T-helper 17 cell (primary cell): ENCODE measurements at places on chromosomes 4 and X.

- no peak for DNase-seq
These were observed 309.9 kb downstream of the ARAP2 start for GRCh38 chr4:35934320-35934981.

DNA sequence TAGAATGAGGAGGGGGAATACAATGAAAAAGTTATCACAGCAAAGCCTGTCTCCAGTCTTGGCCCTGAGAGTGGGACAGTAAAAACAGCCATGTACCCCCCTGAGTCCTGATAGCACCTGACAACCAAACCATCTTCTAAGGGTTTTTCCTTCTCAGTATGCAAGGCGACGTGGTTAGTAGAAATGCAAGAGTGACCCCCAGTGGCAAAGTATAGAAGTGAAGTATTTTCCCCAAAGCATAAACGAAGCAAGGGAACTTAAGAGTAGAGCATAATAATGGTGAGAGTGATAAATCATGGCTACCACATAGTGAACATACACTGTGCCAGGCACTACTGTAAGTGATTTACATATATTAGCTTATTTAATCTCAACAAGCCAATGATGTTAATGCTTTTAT lies 52.8 kb downstream of the FAM47C start:
- DNase-seq = no peak

DNA sequence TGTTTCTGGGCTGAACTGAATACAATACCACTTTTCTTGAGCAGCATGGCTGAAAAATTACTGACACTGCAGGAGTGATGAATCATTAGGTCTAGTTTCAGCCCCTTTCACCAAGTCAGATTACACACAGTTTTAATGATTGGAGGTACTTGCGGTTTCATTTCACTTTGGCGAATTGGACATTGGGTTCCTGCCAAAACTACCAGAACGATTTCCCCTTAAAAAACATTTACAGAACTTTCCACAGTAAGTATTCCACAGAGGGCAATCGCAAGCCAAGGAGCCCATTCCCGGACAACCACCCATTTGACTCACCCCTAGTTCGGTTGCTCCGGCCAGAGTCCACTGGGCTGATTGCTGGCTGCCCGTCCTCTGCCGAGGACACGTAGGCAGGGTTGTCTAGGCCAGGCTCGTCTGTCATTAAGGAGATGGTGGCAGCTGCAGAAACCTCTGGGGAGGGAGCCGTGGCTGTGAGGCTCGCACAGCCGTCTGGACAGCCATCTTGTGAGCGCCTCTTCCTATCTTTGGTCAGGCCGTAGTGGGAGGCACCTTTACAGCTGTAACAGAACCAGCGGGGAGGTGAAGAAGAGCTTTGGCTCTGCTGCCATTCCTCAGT lies 83.5 kb downstream of the LNX1 start:
- no peak for DNase-seq

- DNase-seq = no peak
These were observed 57.2 kb downstream of the ABLIM2 start for GRCh38 chr4:8101213-8102075.

DNA sequence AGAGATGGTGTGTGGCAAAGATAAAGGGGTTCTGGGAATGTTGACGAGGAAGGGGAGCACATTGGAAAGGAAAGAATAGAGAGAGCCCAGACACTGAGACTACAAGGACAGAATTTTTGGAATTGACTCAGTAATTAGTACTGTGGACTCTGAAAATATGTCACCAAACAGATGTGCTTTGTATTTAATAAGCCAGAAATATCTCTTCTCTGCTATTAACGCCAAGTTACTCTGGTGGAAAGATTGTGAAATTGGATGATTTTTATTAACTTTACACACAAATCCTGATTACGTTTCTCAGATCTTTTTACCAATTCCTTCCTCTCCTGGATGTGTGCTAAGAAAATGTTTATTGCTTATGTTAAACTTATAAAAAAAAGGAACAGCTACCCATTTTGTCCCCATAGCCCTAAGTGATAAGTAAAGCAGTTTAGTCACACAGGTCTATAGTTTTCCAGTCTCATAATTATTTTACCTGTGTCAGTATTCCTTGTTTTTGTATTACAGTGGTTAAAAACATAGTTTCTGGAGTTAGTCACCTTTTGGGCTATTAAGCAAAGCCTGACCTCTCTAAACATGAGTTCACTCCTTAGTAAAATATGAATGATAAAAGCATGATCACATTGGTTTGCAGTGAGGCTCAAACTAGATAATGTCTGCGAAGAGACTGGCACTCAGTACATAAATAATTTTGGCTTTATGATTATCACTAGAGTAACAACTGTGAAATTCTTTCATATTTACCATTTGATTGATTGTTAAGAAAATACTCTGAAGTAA lies 1068.3 kb downstream of the STIM2 start:
- DNase-seq = no peak
